ENCODE measurements at places on chromosomes 3 and 15.

- DNase-seq = no peak
Observed at GRCh38 chr3:185401319-185401955, 38.5 kb downstream of the MAP3K13 start.

DNA sequence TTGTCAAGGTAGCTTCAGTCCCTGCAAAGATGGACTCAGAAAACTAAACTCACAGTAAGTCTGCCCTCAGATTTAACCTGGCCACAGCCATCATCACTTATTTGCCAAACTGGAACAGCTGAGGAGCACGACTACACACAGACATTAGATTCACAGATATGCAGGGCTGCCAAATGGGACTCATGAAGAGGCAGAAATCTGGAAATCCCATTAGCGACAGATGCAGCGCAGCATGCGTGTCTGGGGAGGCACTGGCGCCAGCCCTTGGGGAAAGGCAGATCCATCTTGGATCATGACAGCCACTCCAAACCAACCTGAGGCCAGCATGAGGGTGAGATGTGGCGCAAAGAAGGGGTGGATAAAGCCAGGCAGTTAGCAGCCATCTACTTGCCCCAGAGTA is 160.7 kb upstream of the TSC22D2 start:
- no peak for DNase-seq

DNA sequence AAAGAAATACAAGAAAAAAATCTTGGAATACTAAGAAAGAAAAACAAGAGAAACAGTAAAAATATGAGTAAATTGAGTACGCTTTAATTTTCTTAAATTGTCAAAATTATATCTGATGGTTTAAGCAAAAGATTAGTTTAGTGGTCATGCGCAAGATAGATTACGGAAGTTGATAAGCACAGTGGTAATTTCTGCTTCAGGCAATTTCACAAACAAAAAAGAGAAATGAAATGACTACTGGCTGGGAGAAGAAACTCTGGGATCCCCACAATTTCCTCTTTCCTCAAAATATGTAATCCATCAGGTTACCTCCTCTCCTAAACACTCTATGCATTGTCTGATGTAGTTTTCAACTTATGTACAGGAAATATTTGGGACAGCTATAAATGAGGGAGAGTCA is 9.0 kb downstream of the MYD88 start:
- DNase-seq = no peak

GRCh38 chr3:189903562-189904250 is 217.0 kb downstream of the P3H2 start:
- DNase-seq = no peak

GRCh38 chr3:31974471-31974870 is 6.6 kb downstream of the OSBPL10 start:
- no peak for DNase-seq

DNA sequence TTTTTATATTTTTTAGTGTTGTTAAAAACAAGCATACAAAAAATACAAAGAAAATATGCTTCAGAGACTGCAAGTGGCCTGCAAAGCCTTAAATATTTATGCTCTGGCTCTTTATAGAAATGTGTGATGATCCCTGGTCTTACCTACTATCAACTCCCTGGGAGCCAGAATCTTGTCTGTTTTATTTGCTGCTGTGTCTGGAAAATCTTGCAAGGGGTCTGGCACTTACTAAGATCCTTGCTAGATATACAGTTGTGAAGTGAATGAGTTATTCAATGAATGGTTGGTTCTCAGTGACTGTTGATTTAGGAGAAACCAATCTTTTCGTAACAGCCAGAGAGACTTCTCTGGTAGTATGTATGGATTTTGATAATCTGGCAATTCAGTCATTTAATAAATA is 521.0 kb upstream of the CFAP20DC start:
- DNase-seq = no peak

GRCh38 chr3:136698361-136698760 is 53.8 kb downstream of the STAG1 start:
- no peak for DNase-seq

DNA sequence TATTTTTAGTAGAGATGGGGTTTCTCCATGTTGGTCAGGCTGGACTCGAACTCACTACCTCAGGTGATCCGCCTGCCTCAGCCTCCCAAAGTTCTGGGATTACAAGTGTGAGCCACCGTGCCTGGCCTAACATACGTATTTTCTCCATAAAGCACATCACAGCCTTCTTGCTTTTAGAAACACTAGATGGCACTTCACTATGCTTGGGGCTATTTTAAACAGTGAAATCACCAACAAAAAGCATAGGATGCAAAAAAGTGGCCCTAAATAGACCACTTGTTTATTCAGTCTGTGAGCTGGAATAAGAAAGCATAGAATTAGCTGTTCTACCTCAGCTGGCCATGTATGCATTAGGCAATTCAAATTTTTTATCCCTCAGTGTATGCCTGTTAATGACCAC is 46.0 kb downstream of the PRICKLE2 start:
- no peak for DNase-seq

- DNase-seq = no peak
Observed at GRCh38 chr3:81592101-81592500, 169.3 kb downstream of the GBE1 start.

GRCh38 chr3:193832833-193833413 is 239.9 kb downstream of the OPA1 start:
- DNase-seq = no peak

DNA sequence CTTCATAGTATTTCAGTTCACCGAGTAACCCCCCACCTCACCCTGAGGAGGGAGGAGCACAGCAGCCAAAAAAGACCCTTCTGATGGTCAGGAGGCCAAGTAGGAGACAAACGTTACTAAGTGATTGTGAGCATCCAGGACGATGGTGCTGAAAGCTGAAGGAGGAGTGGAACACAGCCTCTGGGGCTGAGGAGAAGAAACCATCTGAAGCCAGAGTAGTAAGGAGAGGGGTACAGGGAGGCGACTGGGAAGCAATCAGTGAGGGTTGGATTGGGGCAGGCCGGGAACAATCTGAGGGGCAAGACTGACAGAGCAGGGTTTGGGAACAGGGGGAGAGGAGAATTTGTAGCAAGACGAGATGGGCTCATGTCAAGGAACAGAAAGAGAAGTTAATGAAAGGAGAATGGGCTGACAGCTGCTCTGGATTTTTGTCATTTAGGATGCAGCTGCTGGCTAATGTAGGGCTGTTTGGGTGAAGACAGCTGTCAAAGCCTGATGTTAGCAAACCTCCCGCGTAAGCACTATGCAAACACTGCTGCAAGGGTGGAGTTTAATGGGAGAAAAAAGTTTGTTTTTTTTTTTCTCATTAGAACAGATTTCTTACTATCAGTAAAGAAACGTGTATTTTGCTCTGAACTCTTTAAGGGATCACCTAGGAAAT is 622.2 kb downstream of the EDEM1 start:
- DNase-seq = no peak

GRCh38 chr15:29825227-29825626 is 3.0 kb upstream of the TJP1 start:
- no peak for DNase-seq

GRCh38 chr3:53402326-53402725 is 55.0 kb upstream of the DCP1A start:
- DNase-seq = no peak

DNA sequence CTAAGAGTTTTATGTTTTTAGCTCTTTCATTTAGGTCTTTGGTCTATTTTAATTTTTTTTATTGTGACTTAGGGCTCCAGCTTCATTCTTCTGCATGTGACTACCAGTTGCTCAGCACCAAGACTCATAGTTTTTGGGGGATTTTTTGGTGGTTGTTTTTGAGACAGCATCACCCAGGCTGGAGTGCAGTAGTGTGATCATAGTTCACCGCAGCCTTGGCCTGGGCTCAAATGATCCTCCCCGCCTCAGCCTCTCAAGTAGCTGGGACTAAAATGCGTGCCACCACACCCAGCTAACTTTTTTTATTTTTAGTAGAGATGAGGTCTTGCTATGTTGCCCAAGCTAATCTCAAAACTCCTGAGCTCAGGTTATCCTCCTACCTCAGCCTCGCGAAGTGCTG is 19.4 kb downstream of the CDV3 start:
- DNase-seq = no peak

GRCh38 chr15:33369941-33370622 is 59.3 kb downstream of the RYR3 start:
- no peak for DNase-seq

- no peak for DNase-seq
Observed at GRCh38 chr15:64026591-64026990, 19.7 kb downstream of the DAPK2 start.

DNA sequence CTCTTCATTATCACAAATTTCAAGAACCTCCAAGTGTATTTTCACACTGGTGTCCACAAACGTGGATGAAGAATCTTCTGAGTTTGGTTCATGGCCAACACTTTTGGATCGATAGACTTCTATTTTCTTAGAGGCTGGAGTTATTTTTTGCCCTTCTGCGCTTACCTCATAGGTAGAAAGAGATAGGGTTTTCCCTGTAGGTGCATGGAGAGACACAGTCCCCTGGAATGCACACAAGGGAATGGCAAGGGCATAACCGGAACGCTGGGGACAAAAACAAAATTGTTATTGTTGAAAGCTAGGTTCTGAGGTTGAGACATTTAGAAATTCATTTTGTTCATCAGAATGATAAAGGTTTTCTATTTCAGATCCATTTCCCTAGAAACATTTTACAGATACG is 13.7 kb upstream of the DHX36 start:
- no peak for DNase-seq

DNA sequence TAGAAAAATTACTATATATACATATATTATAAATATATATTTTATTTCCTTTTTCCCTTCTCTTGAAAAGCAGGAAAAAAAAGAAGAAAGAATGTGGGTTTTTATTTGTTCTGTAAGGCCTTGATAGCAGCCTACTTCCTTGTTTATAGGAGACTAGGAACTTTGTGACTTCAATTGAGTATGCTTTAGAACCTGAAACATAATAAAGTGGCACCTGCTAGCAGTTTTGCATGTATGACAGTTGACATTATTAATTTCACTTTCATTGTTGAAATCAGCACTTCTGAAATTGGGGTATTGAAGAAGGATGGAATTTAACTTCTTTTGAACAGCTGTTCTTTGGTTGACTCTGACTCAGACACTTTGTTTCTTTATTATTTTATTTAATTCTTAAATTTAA is 56.9 kb downstream of the GLCE start:
- DNase-seq = no peak

DNA sequence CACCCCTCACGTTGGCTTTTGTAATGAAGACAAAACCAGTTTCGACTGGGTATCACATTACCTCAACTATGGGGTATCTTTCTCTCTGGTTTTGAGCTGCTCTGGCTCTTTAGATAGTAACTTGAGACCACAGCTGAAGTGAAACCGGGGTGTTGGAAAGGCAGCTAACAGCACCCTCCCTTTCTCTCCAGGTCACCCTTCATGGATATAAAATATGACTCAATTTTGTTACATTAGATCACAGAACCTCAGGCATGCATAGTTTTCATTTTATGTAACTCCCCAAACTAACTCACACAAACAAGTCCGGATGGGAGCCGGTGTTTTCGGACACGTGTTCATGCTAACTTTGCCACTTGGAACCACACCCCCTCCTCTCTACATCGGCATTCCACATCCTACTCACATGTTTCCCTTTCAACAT is 90.7 kb downstream of the NR2F2 start:
- DNase-seq = no peak

DNA sequence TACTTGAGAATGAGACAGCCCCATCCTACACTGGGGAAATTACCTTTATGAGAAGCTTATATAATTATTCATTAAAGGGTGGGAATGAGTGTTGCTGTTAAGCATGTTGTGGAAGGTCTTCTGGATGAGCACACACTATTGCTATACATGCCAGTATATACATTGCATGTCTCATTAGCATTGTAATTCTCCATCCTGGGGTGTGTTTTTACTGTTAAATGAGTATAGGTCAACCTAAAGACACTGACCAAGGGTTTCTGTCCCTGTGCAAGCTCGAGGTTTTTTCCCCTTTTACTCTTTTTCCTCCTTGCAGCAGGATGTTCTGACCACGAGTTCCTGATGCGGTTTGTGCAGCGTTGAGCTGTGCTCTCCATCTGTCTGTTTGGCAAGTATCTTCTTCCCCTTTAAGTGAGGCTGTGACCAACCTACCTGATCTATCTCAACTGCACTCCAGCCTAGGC is 7.2 kb upstream of the IVD start:
- DNase-seq = no peak

GRCh38 chr3:181690769-181691168 is 21.0 kb upstream of the SOX2 start:
- no peak for DNase-seq

- DNase-seq = no peak
Observed at GRCh38 chr3:119588112-119588511, 8.8 kb downstream of the ADPRH start.

DNA sequence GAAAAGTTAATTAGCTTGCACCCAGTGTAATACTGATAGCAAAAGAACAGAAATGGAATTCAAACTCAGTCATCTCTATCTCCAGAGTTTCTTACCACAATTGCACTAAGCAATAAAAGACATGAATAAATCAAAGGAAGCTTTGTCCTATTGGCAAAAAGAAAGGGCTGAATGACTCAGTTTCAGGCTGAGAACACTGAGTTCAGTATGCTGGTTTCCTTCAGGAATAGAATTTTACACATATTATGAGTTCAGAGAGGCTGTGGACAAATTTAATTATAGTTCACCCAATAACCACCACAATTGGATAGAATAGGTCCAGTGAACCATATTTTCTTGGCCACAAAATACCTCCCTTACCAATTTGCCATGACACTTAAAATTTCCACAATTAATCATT is 249.7 kb downstream of the KCNMB2 start:
- no peak for DNase-seq

DNA sequence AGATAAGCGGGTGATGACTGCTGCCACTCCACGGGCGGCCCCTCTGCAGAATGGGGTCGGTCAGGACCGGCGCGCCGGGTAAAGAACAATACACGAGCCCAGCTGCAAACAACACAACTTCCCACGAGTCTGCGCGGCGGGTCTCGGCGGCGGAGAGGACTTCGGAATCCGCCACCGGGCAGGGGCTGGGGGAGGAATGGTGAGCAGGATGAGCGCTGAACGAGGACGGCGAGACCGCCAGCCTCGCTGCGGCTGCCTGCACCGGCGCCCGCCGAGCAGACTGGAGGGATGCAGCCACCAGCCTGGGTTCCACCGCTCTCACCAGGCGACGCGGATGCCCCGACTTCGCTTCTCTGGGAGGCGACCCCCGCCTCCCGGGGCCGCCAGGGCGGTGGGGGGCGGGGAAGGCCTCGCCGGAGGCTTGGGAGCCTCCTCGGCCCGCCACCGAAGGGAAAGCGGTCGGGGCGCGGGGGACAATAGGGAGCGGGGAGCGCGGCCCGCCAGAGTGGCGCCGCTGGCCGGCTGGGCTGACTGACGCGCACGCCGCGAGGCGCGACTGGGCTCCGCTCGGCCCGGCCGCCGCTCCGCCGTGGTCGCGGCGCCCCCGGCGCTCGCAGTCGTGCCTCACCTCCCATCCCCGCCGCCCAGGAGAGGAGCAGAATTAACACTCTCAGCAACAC is 515 bp downstream of the ADAM10 start:
- no peak for DNase-seq

- DNase-seq = no peak
Observed at GRCh38 chr3:194178669-194179068, 42.7 kb downstream of the HES1 start.

GRCh38 chr3:183449391-183449790 is 21.0 kb upstream of the MCF2L2 start:
- no peak for DNase-seq

Measured in DMS79 (cell line).